Natural killer cell treated with Interleukin-12 subunit alpha and Interleukin-12 subunit beta and Interleukin-15 and Interleukin-18, amount 100 ng/mL, for 72 hours (primary cell): ENCODE measurements at places on chromosomes 13 and 19.

GRCh38 chr13:20024702-20025101 is 66.2 kb downstream of the ZMYM2 start:
- no peak for DNase-seq

- no peak for DNase-seq
Observed at GRCh38 chr19:56736571-56736970, 65.0 kb upstream of the ZNF835 start.

DNA sequence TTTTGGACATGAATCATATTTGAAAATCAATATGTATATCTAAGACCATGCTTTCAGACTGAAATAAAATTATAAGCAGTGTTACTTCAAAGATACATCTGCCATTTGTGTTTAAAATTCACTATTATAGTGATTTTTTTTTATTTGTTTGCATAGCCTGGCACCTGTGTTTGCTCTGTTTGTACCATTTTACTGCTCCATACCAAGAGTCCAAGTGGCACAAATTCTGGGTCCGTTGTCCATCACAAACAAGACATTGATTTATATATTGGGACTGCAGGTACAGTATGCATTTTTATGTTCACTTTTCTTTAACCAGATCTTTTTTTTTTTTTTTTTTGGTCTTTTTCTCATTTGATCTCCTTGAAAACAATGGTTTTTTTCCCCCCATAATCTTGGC is 6.7 kb upstream of the GPR183 start:
- DNase-seq, result no peak

DNA sequence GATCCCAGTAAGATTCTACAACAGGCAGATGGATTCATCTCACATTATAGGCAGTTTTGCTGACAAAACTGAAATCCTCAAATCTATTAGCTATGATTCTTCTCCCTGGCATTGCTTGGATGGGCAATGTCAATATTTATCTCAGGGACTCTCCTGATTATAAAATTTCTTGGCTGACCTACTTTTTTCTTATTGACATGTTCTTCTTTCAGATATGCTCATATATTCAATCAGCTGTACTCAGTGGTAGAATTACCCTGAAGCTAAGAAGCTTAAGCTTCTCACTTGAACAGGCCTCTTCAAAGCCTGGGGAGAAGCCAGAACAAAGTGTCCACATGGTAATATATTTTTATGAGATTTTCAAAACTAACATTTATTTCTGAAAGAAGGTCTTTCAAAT is 513.6 kb downstream of the PCDH9 start:
- DNase-seq, result no peak

DNA sequence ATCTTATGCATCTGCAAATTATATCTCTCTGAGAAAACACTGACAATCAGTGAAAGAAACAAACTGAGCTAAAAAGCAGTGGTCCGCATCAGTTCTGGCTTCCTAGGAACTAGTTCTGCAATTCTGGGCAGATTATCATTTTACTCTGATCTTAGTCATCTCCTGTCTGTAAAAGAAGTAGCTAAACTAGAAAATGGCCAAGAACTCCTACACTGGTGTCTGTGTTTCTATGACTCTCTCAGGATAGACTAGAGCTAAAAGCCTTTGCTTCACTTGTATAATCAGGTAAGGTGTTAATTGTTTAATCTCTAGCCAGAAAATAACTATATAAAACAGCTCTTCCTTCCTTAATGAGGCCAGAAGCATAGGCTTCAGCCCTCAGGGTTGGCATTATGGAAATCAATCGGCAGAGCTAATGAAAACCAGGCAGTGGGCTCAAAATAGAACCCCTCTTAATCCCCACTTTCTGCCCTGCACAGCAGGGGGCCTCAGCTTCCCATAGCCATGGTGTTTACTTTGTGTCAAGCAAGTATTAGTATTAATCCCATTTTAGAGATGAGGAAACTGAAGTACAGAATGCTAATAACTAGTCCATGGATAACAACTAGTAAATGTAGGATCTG is 459.2 kb downstream of the FGF14 start:
- no peak for DNase-seq

- no peak for DNase-seq
Observed at GRCh38 chr13:55366676-55367075, 1774.0 kb upstream of the PRR20A start.

- DNase-seq, result no peak
Observed at GRCh38 chr19:54206831-54207177, 6.1 kb downstream of the RPS9 start.

- DNase-seq, result no peak
Observed at GRCh38 chr13:110382229-110382628, 75.1 kb downstream of the COL4A2 start.

GRCh38 chr13:73162912-73163911 is 104.4 kb downstream of the KLF5 start:
- DNase-seq, result no peak

GRCh38 chr19:31314156-31314555 is 35.1 kb downstream of the TSHZ3 start:
- DNase-seq, result no peak

GRCh38 chr19:47730521-47730889 is 14.8 kb upstream of the NOP53 start:
- no peak for DNase-seq

GRCh38 chr19:46924874-46925547 is 64.2 kb downstream of the ARHGAP35 start:
- DNase-seq, result no peak

GRCh38 chr19:35521124-35521743 is 6.9 kb downstream of the SBSN start:
- no peak for DNase-seq

GRCh38 chr19:41238244-41238643 is 19.2 kb downstream of the AXL start:
- no peak for DNase-seq

DNA sequence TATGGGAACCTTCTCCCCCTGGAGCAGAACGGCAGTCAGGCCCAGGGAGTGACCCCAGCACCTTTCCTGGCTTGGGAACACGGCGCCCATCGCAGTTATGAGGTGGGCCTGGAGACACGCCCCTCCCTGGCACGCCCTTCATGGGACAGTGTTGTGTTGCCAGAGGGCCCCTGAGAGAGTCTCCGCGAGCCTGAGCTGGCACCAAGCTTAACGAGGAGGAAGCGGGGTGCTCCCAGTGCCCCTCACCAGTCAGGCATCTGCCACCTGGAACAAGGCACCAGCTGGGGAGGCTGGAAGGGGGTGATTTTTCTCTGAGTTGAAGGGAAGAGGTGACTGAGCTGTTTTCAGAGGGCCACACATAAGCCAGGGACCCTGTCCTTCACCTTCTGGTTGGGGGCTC is 180.6 kb downstream of the KDM4B start:
- DNase-seq, result no peak

DNA sequence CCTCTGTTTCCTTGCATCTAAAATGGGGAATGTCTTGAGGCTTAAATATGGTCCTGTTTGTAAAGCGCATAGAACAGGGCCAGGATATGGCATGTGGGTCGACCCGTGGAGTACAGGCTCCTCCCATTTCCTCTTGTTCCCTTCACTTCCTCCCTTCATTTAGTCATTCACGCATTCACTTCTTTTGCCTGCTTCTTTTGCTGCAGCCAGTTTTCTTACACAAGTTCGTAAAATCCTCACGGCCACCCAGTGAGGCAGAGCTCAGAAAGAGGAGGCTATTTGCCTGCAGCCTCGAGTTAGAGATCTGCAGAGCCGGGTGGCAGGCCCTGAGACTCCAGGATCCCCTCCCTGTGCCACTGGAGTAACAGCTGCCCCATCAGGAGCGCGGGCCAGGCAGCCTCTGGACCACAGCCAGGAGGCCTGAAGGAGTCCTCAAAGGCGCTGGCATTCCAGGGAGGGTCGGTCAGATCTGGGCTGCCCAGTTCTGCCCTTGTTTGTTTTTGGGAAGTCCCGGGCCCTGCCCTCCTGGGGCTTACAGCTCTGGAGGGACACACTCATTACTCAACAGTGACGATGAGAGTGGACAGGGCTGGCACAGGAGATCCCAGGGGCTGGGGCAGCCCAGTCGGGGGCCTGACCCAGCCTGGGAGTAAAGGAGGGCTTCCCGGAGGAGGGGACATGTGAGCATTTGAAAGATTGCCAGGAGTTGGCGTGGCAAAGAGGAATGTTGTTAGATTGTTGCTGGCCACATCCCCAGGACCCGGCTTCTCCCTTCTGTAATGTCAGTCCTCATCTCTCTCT is 4.6 kb downstream of the PPP5C start:
- peak; percentile 68 for DNase-seq
